ENCODE measurements at places on chromosomes 5 and 9.

GRCh38 chr5:27598576-27598975 is 560.2 kb upstream of the CDH9 start:
- DNase-seq, result no peak

DNA sequence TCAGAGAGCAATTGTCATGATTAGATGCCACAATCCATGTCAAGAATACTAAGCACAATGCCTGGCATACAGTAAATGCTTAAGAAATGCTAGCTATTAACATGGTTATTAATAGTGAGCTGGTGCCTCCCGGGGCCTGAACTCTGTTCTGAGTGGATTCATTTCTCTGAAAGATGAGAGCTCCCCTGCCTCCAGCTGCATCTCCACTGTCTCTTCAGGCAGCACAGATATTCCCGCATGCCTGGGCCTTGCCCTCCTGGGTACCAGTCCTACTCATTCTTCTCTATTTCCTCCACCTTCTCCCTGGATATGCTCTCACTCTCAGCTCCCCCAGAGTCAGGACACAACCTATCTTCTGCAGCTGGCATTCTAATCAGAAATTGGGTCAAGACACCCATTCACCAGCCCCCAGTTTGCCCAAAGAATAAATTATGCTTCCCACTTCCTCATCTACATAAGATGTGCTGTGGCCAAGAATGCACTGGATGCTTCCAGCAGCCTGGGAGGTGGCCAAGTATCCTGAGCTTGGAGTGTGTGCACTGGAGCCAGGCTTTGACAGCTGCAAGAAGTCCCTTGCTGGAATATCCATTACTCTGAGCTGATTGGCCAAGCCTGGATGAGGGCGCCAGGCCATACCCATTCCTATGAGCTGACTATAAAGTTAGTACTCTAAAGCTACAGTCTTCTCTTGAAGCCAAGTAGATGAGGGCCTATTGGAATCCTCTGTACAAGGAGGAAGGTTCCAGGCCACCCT is 669.0 kb downstream of the ACTL7B start:
- DNase-seq, result no peak

DNA sequence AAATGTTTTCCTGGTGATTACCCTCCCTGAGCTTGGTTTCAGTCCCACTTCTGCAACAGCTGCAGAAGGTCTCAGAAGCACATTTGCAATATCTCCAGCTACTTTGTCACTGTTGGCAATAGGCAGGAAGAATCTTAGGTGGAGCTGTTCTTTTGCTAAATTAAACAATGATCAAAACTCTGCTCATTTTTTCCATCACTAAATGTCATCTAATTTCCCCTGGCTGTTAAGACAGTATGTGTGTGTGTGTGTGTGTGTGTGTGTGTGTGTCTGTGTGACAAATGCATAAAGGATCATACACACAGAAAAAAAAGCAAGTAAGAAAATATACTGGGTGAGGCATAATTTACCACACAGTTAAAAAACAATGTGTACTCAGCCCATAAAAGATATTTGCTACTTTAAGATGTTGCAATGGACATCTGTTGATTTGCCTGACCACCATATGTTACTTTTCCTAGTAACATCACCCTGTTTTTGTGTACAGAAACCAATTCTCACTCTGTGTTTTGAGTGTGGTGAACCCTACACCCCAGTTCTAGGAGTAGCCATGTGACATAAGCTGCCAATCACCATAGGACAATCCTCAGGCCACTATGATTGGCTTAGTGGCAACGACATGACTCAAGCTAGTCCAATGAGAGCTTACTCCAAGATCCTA is 572.6 kb upstream of the CLINT1 start:
- no peak for DNase-seq

DNA sequence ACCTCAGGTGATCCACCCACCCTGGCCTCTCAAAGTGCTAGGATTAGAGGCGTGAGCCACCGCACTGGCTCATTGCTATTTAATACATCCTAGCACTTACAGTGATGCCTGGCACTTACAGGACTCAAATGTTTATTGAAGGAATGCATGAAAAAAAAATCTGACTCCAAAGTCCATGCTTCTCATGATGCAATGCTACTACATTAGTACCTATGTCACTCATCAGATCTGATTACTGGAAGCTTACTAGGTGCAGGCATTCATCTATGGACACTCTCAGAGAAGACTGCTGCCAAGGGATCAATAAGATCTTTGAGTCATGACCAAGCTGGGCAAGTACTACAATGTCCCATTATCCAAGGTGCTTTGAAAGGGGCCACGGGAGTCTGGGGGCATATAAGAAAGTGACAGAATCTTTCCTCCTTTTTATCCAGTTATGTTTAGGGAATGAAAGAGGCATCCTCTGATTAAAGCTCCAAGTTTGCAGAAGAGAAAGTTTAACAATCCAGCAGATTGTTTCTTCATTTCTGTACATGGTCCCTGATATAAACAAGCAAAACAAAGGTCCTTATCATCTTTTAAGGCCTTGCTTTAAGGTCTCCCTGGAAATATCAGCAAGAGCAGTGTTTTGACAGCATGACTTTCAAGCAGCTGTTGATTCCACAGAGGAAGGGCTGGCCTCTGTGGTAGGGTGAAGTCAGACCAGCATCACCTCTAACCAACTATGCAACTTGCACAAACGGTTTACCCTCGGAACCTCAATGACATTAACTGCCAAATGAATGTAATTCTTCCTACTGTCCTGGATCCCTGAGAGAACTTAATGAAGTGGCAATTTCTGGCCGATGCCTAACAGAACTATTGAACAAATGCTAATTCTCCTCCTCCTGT is 35.9 kb downstream of the ARPC5L start:
- no peak for DNase-seq

DNA sequence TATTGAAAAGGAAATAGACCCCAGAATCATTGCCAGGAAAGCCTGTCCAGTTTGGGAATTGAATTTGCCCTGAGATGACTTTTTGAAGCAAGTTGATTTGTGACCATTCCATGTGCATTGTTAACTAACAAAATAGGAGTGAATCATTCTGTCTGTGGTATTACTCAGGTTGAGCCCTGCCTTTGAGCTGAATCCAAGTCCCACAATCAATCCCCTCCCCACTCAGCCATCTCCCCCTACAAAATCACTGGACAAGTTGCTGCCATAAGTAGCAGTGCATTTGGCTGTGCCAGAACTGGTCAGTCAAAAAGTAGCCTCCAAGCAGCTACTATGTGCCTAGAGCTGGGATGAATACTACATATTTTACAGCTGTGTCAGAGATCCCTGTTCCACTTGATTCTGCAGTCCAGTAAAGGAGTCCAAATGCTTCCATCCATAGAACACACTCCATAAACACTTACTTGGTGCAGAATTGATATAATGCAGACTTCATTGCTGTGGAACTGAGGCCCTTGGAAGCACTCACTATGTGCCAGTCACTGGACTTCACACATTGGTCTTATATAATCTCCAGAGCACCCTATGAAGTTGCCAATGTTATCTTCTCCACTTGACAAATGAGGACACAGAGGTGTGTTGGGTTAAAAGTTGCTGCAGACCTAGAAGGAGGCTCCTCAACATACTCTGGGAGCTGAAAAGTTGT is 96.1 kb downstream of the ZNF462 start:
- DNase-seq, result no peak

GRCh38 chr9:125821078-125821477 is 73.9 kb downstream of the PBX3 start:
- DNase-seq, result no peak

DNA sequence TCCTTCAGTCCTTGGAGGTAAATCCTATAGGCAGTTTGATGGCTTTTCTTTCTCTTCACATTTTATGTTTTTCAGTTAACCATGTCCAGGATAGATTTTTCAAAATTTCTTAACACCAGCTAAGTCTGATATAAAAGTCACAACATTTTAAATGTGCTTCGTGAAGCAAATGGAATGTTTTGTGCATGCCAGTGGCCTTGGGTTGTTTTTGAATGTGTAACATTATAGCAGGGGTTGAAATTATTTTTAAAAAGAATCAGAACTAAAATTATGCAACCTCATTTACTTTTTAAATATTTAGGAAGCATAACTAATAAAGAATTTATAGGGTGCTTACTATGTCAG is 201.1 kb downstream of the ARHGEF28 start:
- DNase-seq, result no peak

DNA sequence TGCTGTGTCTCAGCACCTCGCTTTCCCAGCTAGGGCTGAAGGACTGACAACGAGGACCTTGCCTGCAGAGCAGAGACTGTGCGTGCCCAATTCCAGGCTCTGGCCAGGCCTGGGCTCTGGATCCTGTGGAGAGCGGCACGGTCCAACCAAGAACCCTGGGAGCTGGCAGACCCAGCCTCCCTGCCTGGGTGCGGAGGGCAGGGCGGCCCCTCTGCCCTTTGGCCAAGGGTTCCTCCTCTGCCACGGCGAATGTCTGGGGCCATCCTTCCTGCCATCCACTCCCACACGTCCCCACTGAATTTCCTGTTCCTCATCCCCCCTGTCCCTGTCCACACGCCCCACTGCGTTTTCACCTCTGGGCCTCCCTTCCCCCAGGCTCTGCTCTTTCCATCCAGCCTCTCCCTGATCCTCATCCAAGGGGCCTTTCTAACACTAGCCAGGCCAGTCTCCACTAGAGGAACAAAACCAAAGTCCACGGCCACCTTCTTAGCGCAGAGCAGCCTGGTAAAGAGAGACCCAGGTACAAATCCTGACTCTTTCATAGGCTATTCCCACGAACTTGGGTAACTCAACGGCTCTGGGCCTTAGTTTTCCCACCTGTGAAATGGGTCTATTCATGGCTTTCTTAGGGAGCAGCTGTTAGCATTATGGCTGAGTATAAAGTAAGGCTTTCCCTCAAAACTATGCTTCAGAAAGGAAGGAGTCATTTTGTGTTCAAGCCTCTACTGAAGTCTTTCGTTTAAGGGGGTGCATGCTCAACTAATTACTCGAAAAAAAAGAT is 95.5 kb upstream of the PHYKPL start:
- no peak for DNase-seq

DNA sequence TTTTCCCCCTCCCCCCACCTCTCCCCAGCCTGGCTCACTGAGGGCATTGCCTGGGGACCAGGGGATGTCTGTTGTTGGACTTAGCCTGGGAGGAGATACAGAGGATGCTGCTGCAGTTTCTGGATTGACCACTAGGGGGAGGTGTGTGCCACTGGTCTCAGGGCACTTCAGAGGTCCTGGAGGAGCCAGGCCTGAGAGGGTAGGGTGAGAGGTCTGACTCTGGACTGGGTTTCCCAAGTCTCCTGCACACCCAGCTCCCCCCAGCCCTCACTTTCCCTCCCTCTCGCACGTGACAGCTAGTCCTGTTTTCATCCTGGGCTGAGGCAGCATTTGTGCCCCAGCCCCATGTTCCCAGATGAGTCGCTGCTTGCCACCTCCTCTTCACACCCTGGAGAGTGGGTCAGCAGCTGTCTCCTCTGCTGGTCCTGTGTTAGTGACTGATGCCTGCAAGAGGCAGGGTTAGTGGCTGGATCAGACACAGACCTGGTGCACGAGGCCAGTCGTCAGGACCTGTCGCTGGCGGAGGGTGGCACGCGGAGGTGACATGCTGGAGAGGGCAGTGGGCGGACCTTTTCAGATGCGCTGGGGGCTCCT is 4.4 kb downstream of the IL3 start:
- peak; percentile 53 for DNase-seq

DNA sequence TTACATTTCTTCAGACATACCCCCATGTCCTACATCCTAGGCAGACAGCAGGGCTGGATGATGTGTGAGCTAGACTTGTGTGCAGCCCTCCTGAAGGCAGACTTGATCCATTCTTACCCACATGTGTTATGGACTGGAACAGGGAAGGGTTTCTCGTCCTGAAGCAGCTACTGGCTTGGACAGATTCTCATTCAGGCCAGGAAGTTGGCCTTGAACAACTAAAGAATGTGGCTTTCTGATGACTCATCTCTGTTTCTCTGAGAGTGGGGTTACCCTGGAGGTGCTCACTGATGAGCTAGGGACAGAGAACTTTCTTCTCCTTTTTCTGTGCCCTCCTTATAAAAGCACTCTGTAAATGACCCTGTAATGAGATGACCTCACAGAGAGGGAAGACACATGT is 246.5 kb downstream of the PCSK5 start:
- no peak for DNase-seq

DNA sequence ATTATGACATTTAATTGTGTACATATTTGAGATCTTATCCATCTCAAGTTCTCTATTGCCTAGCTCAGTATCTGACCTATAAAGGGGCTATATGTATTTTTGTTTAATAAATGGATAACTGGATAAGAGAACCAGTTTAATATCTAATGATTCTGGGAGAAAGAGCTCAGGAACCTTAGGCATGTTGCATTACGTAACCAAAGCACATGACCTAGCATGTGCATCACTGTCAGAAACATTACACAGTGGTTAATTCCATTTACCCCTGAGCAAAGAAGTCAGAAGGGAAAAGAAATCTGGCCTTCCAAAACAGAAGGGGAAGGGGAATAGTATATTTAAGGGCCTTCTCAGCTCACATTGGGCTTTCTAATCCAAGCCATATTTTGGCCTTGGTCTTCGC is 12.3 kb downstream of the PAPPA start:
- no peak for DNase-seq

- DNase-seq, result no peak
These were observed 2.3 kb upstream of the ST8SIA4 start for GRCh38 chr5:100905259-100905914.

GRCh38 chr9:129183495-129184218 is 5.6 kb upstream of the IER5L start:
- no peak for DNase-seq

DNA sequence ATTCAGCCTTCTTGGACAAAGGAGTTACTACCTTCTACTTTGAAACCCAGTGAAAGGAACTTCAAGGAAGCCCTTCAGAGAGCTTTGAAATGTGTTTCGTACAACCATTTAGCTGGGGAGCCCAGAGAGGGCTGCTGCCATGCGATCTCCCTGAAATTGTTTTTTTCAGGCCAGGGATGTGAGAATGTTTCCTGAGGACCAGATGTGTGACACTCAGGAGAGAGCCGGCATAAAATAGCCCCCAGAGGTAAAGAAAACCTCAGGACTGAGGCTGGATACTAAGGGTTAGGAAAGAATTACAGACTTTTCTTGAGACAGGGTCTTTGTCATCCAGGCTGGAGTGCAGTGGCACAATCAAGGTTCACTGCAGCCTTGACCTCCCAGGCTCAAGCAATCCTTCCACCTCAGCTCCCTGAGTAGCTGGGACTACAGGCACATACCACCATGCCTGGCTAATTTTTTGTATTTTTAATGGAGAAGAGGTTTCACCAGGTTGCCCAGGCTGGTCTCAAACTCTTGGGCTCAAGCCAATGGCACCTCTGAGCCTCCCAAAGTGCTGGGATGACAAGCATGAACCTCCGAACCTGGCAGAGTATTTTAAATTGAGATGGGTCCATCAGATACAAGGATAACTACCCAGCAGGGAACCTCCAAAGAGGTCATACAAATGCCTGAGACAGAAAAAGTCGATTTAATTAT is 8.4 kb downstream of the RPL37 start:
- DNase-seq, result no peak

DNA sequence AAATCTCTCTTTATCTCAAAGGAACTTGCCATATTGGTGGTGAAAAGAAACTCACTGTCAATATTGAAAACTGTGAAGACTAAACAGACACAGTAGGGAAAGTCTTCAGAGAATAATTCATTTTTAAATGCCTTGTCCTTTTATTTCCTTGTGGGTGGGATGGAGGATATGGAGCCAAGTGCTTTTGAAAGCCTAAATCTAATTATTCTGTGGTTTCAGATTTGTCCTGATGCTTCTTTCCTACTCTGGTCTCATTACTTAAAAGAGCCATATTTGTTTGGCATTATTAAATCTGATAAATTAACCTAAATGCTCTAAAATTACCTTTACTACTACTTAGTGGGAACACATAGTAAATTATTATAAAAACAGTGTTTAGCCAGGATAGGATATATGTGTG is 258.3 kb upstream of the EFNA5 start:
- no peak for DNase-seq

GRCh38 chr5:36447776-36448175 is 146.1 kb upstream of the RANBP3L start:
- no peak for DNase-seq

- no peak for DNase-seq
These were observed 137.9 kb downstream of the FAM114A2 start for GRCh38 chr5:153900703-153901395.

Data from T-cell (primary cell).